Fibroblast of the conjunctiva (primary cell): ENCODE measurements at places on chromosomes 4 and X.

DNA sequence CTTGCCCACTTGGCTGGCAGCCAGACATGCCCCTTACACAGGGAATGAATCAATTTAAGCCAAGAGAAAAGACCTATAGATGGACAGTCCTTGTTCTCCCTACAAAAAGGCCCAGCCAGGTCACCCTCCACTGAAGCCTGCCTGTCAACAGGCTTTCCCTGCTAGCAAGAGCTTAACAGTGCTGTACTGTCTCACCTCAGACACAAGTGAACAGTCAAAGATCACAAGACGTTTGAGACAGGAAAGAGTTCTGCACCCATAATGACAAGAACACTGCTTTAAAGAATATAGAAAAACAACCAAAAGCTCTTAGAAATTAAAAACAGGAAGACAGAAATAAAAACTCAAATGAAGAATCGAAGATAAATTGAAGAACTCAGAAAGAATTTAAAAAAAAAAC, 4.6 kb downstream of the RNF175 start:
- DNase-seq: no peak

GRCh38 chr4:92654084-92654483, 350.3 kb downstream of the GRID2 start:
- DNase-seq: no peak

DNA sequence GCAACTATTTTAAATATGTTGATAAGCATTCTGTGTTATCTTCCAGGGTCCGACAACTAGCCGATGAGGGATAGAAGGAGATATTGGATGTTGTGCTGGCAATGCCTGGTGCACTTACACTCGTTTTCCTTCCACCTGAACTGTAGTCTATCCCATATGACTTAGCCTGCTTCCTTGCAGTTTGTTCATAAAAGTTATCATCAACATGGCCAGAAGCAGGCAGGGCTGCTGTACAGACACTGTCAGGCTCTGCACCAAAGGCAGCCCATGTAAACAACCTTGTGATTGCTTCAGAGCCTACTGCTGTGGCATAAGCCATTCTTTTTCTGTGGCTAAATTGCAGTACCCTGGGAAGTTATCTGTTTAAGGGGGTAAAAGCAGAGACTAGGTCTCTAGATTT, 1.6 kb downstream of the MAPK10 start:
- no peak for DNase-seq

GRCh38 chr4:8032381-8032780, 92.7 kb upstream of the AFAP1 start:
- no peak for DNase-seq

DNA sequence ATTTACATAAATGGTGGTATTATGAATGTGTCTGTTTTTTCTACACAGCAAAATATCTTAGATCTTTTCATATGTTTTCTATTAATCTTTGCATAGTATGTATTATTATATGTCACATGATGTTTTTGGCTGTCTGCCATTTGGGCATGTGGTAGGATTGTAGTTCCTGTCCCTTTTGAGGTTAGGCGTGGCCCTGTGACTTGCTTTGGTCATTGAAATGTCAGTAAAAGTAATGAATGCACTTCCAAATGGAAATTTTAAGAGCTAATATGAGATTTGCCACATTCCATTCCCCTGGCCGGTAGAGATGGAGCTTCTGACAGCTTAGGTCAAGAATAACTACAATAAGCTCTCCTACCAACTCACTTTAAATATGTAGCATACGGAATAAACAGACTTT, 45.1 kb downstream of the JADE3 start:
- no peak for DNase-seq

DNA sequence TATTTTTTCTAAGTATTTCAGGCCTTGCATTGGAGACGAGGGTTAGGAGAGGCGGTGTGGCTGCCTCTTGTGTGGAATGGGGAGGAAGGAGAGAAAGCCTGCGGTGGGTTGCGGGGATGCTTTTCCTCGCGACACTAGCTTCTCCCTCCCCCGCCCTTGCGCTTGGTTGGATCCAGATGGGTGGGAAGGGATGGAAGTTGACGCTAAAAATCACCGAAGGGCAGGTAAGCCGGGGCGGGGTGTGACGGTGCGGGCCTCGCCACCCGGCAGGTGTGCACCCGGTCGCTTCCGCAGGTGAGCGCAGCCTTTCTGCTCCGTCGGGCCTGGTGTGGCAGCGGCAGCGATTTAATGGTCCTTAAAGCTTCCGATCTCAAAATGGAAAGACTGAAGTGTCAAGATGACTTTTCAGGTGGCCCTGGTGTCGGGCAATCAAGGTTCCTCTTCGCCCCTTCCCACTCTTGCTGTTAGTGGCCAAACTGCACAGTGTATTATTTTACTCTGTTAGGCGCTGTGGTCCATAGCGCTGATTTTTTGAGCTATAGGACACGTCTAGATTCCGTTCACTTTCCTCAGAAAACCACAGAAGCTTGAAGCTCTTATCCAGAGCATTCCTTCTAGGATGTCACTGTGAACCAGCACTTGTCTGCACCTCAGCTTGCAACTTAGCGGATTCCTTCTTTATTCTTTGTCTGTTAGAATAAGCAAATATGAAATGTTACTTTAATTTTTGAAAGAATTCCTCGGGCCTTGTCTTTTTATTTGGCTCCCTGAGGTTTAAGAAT, 765 bp downstream of the ENOPH1 start:
- no peak for DNase-seq

- peak; percentile 24 for DNase-seq
These were observed 112.0 kb upstream of the TTC29 start for GRCh38 chr4:147057611-147058190.

GRCh38 chr4:150363721-150364688, 217.9 kb upstream of the MAB21L2 start:
- no peak for DNase-seq

DNA sequence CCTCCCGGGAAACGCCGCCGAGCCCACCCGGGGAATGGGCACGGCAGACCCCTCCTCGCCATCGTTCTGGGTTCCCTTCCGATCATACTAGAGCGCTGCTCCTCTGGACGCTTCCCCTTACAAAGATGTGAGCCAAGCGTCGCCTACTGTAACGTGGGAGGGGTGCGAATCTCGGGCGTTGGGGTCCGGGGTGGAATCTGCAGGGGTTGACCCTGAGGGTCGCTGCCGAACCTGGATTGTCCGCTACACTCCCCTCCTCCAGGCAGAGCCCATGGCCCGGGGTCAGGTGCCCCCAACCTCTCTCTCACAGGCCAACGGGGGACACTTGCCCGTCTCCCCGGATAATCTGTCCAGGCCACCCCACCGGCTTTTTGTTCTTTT, 13.8 kb downstream of the BCOR start:
- no peak for DNase-seq

DNA sequence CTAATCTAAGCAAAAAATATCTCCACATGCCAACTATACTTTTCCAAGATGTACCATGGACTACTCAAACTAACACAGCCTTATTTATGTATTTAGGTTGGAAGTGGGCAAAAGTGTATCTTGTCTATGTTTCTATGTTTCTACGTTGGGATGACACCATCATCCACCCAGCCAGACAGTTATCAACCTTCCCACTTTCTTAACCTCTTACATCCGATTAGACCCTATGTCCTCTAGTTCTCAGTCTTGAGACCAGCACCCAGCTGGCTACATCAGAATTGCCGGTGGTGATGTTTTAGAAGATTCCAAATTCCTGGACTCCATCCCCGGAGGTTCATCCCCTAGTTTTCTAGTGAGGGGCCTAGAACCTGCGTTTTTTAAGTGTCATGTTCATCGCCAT, 1.0 kb upstream of the AASDH start:
- no peak for DNase-seq

- no peak for DNase-seq
These were observed 376.0 kb downstream of the RAB28 start for GRCh38 chr4:13108096-13108495.

- DNase-seq: no peak
These were observed 608.6 kb upstream of the AADAT start for GRCh38 chr4:170698334-170698733.

- DNase-seq: peak; percentile 21
These were observed 24.9 kb upstream of the RNF150 start for GRCh38 chr4:141158219-141158618.

DNA sequence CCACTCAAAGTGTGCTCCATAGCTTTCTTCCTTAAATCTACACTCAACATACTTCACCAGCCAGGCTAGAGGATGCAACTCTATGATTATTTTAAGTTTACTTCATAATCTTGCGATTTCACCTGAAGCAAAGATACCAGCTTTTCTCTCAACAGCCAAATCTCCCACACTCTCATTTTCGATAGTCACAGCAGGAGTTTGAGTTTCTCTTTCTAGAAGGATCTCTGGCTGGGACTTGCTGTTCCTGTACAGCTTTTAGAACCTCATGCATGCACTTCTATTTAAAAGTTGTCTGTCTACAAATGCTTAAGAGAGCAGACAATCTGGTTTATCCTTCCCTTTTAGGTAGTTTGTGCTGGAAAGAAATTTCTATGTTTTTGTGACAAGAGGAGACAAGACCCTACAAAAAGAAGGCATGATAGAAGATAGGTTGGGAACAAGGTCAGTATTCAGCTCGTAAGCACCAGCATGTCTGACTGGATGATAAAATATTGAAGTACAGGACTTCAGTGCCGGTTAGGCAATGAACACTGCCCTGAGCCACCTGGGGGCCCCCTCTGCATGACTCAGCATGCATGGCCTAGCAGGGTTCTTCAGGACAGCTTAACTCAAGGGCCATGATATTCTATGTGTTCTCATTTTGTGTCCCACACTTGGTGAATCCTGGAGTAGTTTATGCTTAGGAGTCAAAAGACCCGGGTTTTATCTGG, 65.6 kb downstream of the ATXN3L start:
- DNase-seq: no peak

DNA sequence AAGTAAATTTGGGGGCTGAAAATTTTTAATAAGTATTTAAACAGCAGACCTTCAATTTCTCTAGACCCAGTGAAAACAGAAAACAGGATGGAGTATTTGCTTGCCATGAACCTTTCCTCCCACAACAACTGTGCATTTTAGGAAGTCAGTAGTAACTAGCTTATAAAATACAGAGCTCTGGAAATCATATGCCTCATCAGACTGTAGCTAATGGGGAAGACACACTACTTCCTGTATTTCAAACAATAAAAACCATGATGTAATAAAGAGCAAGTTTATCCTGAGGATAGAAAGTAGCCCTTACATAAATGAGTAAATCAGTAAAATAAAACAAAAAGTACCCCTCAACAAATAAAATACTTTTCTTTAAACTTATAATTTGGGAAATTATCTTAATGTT, 280.1 kb upstream of the ZFP42 start:
- DNase-seq: no peak

DNA sequence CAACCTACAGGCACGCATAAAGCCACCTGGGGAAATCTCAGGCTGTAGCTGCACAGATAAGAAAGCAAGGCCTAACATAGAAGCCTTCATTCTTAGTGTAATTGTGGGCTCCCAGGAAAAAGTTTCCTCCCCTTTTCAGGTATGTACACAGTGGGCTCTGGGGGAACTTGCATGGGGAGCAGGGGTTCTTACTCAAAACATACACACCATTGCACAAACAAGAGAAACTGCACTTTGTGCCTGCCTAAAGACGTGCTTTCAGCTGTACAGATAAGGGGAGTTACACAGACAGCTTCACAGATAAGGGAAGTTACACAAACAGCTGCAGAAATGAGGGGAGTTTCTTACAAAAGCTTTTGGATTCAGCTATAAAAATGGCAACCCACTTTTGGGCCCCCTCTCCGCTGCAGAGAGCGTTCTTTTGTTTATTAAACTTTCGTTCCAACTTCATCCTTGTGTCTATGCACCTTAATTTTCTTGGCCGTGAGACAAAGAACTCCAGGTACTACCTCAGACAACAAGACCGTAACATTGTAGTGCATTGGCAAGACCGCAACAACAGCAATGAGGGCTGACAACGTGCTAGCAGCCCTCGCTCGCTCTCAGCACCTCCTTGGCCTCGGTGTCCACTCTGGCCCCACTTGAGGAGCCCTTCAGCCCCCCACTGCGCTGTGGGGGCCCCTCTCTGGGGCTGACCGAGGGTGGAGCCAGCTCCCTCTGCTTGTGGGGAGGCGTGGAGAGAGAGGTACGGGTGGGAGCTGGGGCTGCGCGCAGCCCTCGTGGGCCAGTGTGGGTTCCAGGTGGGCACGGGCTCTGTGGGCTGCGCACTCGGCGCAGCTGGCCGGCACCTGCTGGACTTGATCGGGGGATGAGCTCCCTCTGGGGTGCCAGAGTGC, 317.5 kb downstream of the RAPGEF2 start:
- no peak for DNase-seq

DNA sequence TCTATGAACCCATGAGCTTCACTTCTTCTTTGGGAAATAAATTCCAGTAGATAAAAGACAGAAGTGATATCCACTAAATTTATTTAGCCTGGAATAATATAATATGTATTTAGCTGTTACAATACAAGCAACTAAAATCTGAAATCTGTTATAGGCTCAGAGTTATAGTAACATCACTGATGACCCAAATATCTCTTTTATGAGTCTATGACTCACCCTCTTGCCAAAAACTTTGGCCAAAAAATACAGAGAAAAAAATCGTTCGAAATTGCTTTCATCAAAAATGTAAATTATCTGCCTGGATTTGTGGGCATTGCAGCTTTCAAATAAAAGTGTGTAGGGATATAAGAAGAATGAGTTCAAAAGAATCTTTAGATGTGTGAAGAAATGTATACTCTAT, 89.4 kb upstream of the DKK2 start:
- DNase-seq: no peak

DNA sequence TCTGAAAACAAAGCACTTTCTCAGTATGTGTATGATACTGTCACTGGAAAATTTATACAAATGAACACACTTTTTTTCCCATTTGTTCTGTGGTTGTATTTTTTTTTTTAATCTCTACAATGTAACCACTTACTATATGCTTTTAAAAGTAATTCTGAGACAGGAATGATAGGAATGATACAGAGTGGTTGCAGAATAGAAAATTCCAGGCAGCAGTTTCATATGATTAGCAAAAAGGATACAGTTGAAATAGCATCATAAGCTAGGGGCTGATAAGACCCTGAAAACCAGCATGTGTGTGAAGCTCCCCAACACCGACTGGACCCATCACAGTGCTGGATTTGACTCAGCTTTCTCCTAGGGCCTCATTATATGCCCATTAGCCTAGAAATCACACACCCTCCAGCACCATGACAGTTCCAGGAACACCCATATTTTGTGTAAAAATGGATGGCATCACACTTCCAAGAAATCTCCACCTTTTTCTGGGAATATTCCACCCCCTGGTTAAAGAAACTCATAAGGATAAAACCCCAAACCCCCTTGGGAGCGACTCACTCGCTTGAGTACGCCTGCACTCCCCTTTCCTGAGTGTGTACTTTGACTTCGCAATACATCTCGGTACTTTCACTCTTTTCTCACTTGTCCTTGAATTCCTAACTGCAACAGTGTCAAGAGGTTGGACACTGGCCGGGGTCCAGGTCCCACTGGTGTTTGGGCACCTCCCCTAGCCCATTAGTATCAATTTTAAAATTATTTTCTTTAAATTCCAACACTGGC, 77.4 kb upstream of the AGA start:
- DNase-seq: no peak

DNA sequence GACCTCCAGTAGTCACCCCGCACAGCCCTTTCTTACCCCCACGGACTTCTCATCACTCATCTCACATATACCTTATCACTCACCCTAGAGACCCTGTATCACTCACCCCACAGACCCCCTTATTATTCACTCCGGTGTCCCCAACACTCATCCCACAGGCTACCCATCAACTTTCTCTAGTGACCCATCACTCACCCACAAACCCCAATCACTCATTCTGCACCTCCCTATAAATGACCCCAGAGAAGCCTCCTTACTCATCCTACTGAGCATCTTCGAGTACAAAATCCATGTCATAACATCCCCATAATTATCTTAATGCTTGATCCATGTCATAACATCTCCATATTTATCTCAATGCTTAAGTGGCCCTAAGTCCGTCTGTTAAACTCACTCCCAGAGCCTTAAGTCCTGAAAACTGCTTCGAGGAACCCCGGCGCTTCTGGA, 934 bp downstream of the ZNF41 start:
- no peak for DNase-seq
